ENCODE measurements at places on chromosomes 7 and 10.

- no peak for DNase-seq
- peaks cover 3% of the 10 kb centered on the region for H3K27me3 ChIP-seq
- H3K36me3 ChIP-seq: no peaks in the 10 kb centered on the region
- H3K4me3 ChIP-seq: no peak overlapping the region
These were observed 57.8 kb upstream of the SDK1 start for GRCh38 chr7:3243256-3243655.

- no peaks in the 10 kb centered on the region for H3K36me3 ChIP-seq
- H3K27ac ChIP-seq: no peak overlapping the region
- H3K4me1 ChIP-seq: no peaks in the 10 kb centered on the region
- H3K4me3 ChIP-seq: no peak overlapping the region
These were observed 9.9 kb upstream of the ACSL5 start for GRCh38 chr10:112363696-112364688.

GRCh38 chr7:49630513-49630912 is 142.9 kb upstream of the VWC2 start:
- no peak overlapping the region for H3K27ac ChIP-seq
- no peaks in the 10 kb centered on the region for H3K27me3 ChIP-seq
- H3K4me3 ChIP-seq: no peak overlapping the region
- no peaks in the 10 kb centered on the region for H3K4me1 ChIP-seq
- H3K36me3 ChIP-seq: no peaks in the 10 kb centered on the region
- no peak for DNase-seq

DNA sequence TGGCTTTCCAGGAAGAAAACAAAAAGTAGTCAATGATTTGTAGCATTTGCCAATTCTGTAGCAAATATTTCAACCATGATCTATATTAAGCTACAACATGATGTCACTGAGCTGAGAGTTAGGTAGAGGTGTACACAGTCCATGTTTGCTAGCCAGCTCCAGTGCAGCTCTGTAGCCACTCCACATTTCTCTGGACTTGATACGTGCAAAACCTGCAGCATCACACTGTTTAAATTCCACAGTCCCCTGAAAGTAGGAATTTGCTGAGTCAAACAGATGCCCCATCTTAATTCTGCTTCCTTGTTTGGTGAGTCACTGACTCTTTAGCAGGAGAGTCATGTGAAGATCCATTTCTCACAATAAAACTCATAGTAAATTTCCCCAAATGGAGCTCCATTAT is 89.8 kb upstream of the LRRTM3 start:
- H3K27ac ChIP-seq: no peak overlapping the region
- H3K36me3 ChIP-seq: no peaks in the 10 kb centered on the region
- DNase-seq: no peak

DNA sequence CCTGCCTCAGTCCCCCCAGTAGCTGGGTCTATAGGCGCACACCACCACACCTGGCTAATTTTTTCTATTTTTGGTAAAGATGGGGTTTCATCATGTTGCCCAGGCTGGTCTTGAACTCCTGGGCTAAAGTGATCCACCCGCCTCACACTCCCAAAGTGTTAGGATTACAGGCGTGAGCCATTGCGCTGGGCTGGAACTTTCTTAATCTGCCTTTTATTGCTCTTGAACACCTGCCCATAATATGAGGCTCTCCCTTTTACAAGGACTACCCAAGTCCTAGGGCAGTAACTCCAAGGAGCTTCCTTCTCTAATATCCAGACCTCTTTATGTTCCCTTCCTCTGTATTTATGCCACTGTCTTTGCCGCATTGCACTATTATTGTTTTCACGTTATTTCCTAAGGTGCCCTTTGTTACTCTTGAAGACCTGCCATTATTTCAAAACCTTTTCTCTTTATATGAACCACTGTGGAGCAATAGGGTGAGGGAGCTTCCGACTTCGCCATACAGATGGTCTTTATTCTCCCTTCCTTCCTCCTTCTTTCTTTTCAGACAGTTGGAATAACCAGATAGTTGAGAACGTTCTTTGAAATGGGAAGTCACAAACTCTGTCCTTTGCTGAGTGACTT is 36.3 kb upstream of the TCF7L2 start:
- H3K36me3 ChIP-seq: peaks cover 2% of the 10 kb centered on the region
- no peaks in the 10 kb centered on the region for H3K4me1 ChIP-seq
- DNase-seq: no peak

GRCh38 chr7:67571026-67571545 is 574.5 kb downstream of the TYW1 start:
- no peaks in the 10 kb centered on the region for H3K4me1 ChIP-seq
- no peak for DNase-seq
- H3K27me3 ChIP-seq: no peaks in the 10 kb centered on the region
- H3K4me3 ChIP-seq: no peak overlapping the region
- H3K27ac ChIP-seq: no peak overlapping the region

DNA sequence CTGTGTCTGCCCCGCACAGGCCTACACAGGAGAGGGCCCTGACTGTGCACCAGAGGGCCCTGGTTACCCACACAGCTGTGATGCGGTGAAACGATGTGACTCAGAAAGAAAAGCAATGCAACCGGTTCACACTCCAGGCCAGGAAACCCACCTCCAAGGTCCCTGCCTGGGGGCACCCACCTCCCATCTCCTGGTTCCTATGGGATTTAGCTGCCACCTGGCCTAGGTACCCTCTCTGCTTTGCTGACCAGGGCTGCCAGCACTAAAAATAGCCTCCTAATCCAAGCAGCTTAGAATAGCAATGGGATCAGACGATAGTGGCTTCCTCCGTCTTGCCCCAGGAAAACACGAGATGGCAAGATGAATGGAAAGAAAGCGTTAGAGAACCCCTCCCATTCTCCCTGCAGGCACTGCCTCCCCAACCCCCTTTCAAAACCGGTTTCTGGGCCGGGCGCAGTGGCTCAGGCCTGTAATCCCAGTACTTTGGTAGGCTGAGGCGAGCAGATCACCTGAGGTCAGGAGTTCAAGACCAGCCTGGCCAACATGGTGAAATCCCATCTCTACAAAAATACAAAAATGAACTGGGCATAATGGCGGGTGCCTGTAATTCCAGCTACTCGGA is 12.4 kb downstream of the RBP3 start:
- no peak overlapping the region for H3K27ac ChIP-seq
- no peak overlapping the region for H3K4me3 ChIP-seq
- no peaks in the 10 kb centered on the region for H3K36me3 ChIP-seq
- peaks cover 4% of the 10 kb centered on the region for H3K27me3 ChIP-seq
- no peaks in the 10 kb centered on the region for H3K4me1 ChIP-seq

- peak; percentile 20 for DNase-seq
- H3K27ac ChIP-seq: no peak overlapping the region
- no peak overlapping the region for H3K4me3 ChIP-seq
- no peaks in the 10 kb centered on the region for H3K36me3 ChIP-seq
These were observed 9.0 kb downstream of the SCART1 start for GRCh38 chr10:133462512-133463305.

DNA sequence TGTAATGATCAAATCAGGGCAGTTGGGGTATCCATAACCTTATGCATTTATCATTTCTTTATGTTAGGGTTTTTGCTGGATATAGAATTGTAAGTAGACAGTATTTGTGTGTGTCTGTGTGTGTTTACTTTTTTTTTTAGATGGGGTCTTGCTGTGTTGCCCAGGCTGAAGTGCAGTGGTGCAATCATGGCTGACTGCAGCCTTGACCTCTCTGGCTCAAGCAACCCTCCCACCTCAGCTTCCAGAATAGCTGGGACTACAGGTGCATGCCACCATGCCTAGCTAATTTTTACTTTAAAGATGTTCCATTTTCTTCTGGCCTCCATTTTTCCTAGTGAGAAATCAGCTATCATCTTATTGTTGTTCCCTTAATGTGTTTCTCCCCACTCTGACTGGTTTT is 10.1 kb upstream of the RHEB start:
- no peak overlapping the region for H3K4me3 ChIP-seq
- DNase-seq: no peak
- peaks cover 2% of the 10 kb centered on the region for H3K36me3 ChIP-seq
- H3K27me3 ChIP-seq: peaks cover 7% of the 10 kb centered on the region
- H3K27ac ChIP-seq: no peak overlapping the region
- no peaks in the 10 kb centered on the region for H3K4me1 ChIP-seq

DNA sequence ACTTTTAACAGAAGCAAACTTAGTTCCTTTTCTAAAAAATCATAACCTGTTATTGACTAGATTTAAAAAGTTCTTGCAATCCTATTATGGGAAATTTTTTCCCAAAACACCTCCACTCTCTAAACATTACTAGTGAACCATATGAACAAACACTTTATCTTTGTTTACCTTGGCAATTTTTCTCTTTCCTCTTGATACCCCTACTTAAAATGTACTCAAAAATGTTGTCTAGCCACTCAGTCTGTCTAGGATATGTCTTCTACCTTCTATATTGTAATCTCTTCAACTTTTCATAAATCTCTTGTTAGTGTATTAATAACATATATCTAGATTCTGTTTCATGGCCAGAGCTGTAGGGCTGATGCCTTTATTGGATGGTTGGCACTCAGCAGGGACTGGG is 630.0 kb upstream of the GRM3 start:
- H3K4me3 ChIP-seq: no peak overlapping the region
- no peaks in the 10 kb centered on the region for H3K27me3 ChIP-seq
- H3K4me1 ChIP-seq: no peaks in the 10 kb centered on the region
- H3K36me3 ChIP-seq: no peaks in the 10 kb centered on the region
- H3K27ac ChIP-seq: no peak overlapping the region

DNA sequence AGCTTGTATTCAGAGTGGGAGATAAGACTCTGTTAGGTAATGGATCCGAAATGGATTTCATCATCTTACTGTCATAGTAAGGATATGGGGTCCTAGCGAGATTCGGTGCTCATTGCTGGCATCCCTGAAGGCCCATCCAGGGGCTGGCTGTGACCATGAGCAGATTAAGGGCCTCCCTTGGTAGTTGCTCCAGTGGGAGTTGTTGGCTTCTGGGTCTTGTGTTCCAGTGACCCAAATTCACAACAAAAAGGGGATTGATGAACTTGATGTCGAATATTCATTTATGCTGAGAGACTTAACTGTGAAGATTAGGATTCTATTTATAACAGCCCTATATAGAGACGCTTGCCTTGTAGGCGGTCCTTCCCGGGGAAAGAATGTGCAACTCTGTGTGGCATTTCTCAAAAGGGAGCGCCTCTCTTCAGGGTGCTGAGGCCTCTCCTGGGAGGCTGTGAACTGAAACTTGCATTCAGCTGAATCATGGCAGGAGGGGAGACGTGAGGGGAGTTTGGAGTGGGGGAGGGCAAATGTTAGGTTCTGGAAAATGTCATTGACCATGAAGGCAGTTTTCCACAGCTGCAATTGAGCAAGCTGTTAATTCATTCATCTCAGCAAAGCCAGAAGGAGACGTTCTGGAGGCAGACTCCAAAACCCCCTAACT is 233.1 kb upstream of the FZD8 start:
- no peak for DNase-seq
- no peaks in the 10 kb centered on the region for H3K27me3 ChIP-seq
- H3K27ac ChIP-seq: no peak overlapping the region

- H3K36me3 ChIP-seq: no peaks in the 10 kb centered on the region
- peaks cover 12% of the 10 kb centered on the region for H3K27me3 ChIP-seq
- H3K27ac ChIP-seq: no peak overlapping the region
- no peak overlapping the region for H3K4me3 ChIP-seq
- H3K4me1 ChIP-seq: peaks cover 1% of the 10 kb centered on the region
- no peak for DNase-seq
These were observed 88.3 kb downstream of the BAMBI start for GRCh38 chr10:28765641-28766040.

GRCh38 chr10:32941357-32941756 is 16.7 kb downstream of the ITGB1 start:
- H3K4me3 ChIP-seq: no peak overlapping the region
- H3K36me3 ChIP-seq: peaks cover 4% of the 10 kb centered on the region
- no peak overlapping the region for H3K27ac ChIP-seq
- no peak for DNase-seq
- peaks cover 7% of the 10 kb centered on the region for H3K4me1 ChIP-seq
- H3K27me3 ChIP-seq: no peaks in the 10 kb centered on the region

DNA sequence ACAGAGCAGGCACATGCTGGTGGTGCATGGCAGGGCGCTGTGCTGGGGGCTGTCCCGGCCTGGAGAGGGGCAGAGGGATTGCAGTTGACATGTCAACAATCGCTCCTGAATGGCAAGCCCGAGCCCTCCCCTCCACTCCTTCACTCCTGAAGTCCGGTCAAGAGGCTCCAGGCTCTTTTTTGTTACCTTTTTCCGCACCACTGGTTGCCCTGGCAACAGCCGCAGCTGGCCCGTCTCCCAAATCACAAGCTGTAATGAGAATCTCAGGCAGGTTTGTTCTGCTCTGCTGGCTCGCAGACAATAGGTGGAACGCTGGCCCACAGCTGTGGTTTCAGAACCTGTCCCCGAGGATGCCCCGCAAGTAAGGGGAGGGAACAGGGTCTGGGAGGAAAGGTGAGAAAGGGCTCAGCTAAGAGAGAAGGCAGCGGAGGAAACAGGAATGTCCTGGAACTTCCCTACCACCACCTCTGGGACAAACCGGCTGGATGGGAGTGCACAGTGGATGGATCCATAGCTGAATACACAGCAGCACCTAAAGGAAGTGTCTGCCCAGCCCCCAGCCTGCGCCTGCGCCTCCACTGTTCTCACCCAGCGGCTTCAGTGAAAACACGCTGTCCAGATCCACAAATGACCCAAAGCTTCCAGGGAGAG is 58.9 kb downstream of the CALML3 start:
- peaks cover 2% of the 10 kb centered on the region for H3K27me3 ChIP-seq
- no peak overlapping the region for H3K27ac ChIP-seq
- H3K4me3 ChIP-seq: no peak overlapping the region
- H3K4me1 ChIP-seq: no peaks in the 10 kb centered on the region

GRCh38 chr7:12094365-12094921 is 116.7 kb upstream of the TMEM106B start:
- no peak overlapping the region for H3K4me3 ChIP-seq
- no peaks in the 10 kb centered on the region for H3K4me1 ChIP-seq
- H3K36me3 ChIP-seq: no peaks in the 10 kb centered on the region
- no peak for DNase-seq
- H3K27me3 ChIP-seq: no peaks in the 10 kb centered on the region
- no peak overlapping the region for H3K27ac ChIP-seq

GRCh38 chr10:11685787-11686218 is 56.4 kb upstream of the ECHDC3 start:
- no peak for DNase-seq
- H3K27ac ChIP-seq: peak overlapping the region; percentile 92
- H3K4me1 ChIP-seq: peaks cover 37% of the 10 kb centered on the region
- H3K4me3 ChIP-seq: peak overlapping the region; percentile 80
- no peaks in the 10 kb centered on the region for H3K36me3 ChIP-seq

GRCh38 chr7:155466814-155467733 is 9.1 kb downstream of the EN2 start:
- no peak overlapping the region for H3K27ac ChIP-seq
- peaks cover 94% of the 10 kb centered on the region for H3K27me3 ChIP-seq
- peak overlapping the region; percentile 22 for H3K4me3 ChIP-seq
